RWPE2 (cell line): ENCODE measurements at places on chromosomes 6 and 20.

DNA sequence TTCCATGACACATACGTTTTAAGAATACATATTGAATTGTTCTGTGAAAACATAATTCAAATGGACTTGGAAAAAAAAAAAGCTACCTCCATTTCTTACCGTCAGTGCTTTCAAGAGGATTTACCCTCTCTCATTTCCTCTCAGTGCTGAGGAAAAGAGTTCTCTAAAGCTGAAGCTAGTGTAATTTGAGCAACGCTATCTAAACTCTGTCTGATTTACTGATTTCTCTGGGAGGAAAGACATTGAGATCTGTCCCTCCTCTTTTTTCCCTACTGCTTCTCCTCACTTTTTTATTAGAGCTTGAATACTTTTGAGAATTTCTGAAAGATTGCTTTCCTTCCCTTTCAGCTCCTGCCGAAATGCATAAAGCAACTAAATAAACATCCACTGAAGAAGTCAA is 41.2 kb upstream of the GRIK2 start:
- no peak overlapping the region for H3K27ac ChIP-seq
- H3K4me1 ChIP-seq = no peaks in the 10 kb centered on the region
- no peaks in the 10 kb centered on the region for H3K27me3 ChIP-seq
- H3K36me3 ChIP-seq = no peaks in the 10 kb centered on the region
- H3K4me3 ChIP-seq = no peak overlapping the region
- no peak for DNase-seq

GRCh38 chr6:133085896-133086295 is 155.3 kb upstream of the EYA4 start:
- no peak overlapping the region for H3K4me3 ChIP-seq
- no peaks in the 10 kb centered on the region for H3K36me3 ChIP-seq
- no peaks in the 10 kb centered on the region for H3K27me3 ChIP-seq
- H3K27ac ChIP-seq = no peak overlapping the region
- DNase-seq = no peak
- H3K4me1 ChIP-seq = no peaks in the 10 kb centered on the region

GRCh38 chr6:146984251-146984924 is 219.8 kb upstream of the STXBP5 start:
- no peaks in the 10 kb centered on the region for H3K4me1 ChIP-seq
- no peaks in the 10 kb centered on the region for H3K36me3 ChIP-seq
- H3K4me3 ChIP-seq = no peak overlapping the region
- DNase-seq = no peak

GRCh38 chr20:35115606-35116005 is 23.0 kb upstream of the TRPC4AP start:
- peak; percentile 75 for DNase-seq
- H3K27me3 ChIP-seq = no peaks in the 10 kb centered on the region
- H3K4me1 ChIP-seq = peaks cover 10% of the 10 kb centered on the region
- H3K36me3 ChIP-seq = peaks cover 54% of the 10 kb centered on the region

GRCh38 chr6:107820338-107821261 is 3.5 kb downstream of the SCML4 start:
- H3K27ac ChIP-seq = peak overlapping the region; percentile 7
- H3K4me3 ChIP-seq = no peak overlapping the region
- no peak for DNase-seq
- H3K36me3 ChIP-seq = no peaks in the 10 kb centered on the region
- peaks cover 23% of the 10 kb centered on the region for H3K4me1 ChIP-seq
- no peaks in the 10 kb centered on the region for H3K27me3 ChIP-seq

DNA sequence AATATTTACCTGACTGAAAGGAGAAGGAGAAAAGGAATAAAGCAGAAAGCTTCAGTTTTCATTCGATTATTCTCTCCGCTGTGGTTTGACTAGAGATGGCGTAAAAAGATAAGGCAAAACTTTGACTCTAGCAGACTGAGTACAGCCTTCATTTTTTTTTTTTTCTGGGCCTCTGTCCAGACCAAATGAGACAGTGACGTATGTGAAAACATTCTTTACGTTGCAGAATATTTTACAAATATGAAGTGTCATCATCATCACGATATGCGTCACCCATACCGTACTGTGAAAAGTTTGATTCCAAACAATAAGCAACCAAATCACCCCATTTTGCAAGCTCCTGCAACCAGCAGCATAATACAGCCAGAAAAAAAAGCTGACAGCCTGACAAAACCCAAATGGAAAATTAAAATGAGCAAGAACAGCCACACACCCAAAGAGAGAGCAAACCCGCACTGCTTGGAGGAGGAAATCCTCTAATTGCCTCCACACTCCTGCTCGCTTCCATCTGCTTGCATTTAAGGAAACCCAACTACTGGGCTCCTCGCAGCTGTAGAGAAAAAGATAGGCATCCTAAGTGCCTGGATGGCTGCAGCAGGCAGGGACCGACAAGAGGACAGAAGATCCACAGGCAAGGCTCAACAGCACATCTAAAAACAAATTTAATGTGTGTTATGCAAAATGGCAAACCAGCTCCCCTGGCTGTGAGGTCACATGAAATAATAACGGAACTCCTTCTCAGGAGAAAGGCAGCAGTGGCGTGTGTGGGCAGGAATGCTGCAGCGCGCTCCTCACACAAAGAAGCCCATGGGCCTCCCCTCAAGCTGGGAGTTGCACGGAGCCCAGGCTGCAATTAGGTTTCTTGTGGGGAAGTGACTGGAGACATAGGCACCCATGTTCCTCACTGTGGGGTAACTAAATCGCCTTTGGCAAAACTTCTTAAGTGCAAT is 113.1 kb downstream of the FYN start:
- H3K27me3 ChIP-seq = no peaks in the 10 kb centered on the region
- no peak for DNase-seq
- H3K36me3 ChIP-seq = no peaks in the 10 kb centered on the region
- no peak overlapping the region for H3K27ac ChIP-seq
- H3K4me3 ChIP-seq = no peak overlapping the region
- no peaks in the 10 kb centered on the region for H3K4me1 ChIP-seq

DNA sequence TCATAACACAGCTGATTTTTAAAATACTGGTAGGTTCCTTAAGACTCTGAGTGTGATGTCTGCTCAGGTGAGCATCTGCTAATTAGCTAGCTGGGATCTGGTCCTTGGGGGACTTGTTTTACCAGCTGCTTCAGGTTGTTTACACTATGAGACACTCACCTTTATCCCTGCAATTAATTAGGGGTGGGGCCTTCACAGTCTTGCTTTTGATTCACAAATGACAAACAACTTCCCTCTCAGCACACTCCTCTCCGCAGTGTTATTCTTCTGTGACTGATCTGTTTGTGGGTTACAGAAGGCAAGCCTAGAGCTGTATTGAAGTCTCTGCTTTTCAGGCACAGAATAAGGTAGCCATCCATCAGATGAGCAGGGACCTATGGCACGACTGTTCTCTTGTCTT is 62.0 kb upstream of the CD83 start:
- H3K27ac ChIP-seq = no peak overlapping the region
- H3K4me3 ChIP-seq = no peak overlapping the region
- H3K4me1 ChIP-seq = peaks cover 10% of the 10 kb centered on the region
- DNase-seq = no peak

- H3K27ac ChIP-seq = no peak overlapping the region
- DNase-seq = no peak
- H3K4me1 ChIP-seq = no peaks in the 10 kb centered on the region
- H3K4me3 ChIP-seq = no peak overlapping the region
- H3K36me3 ChIP-seq = no peaks in the 10 kb centered on the region
Measured at GRCh38 chr20:54267483-54268003, 59.7 kb downstream of the PFDN4 start.

- no peak overlapping the region for H3K4me3 ChIP-seq
- H3K4me1 ChIP-seq = no peaks in the 10 kb centered on the region
- H3K36me3 ChIP-seq = peaks cover 40% of the 10 kb centered on the region
- H3K27ac ChIP-seq = no peak overlapping the region
- H3K27me3 ChIP-seq = no peaks in the 10 kb centered on the region
Measured at GRCh38 chr6:32170294-32170693, 5.6 kb downstream of the AGPAT1 start.

- no peak overlapping the region for H3K4me3 ChIP-seq
- H3K4me1 ChIP-seq = no peaks in the 10 kb centered on the region
- H3K27me3 ChIP-seq = no peaks in the 10 kb centered on the region
- H3K27ac ChIP-seq = no peak overlapping the region
- peaks cover 3% of the 10 kb centered on the region; the same call in 1 of the 2 replicates for H3K36me3 ChIP-seq
- DNase-seq = no peak
Measured at GRCh38 chr6:84166395-84166794, 61.0 kb downstream of the CEP162 start.

DNA sequence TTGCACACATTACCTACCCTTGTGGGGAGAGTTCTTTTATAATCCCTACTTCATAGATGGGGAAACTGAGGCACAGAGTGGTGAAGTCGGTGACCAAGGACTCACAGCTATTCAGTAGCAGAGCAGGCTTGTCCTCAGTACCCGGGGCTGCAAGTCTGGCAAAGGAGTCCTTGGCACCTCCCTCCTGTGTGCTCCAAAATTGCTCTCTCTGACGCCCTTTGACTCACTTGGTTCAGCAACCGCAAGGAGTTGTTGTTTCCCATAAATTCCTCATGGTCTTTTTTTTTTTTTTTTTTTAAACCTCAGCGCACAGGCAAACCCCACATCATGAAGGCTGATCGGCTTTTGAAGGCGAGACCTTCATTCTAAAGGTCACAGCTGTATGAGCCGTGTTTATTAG is 143.2 kb downstream of the CEBPB start:
- H3K27me3 ChIP-seq = no peaks in the 10 kb centered on the region
- no peak overlapping the region for H3K4me3 ChIP-seq
- peak; percentile 93 for DNase-seq
- H3K4me1 ChIP-seq = peaks cover 48% of the 10 kb centered on the region
- H3K36me3 ChIP-seq = no peaks in the 10 kb centered on the region

- no peak for DNase-seq
- H3K27me3 ChIP-seq = no peaks in the 10 kb centered on the region
- H3K27ac ChIP-seq = peak overlapping the region; percentile 93
- peaks cover 13% of the 10 kb centered on the region for H3K36me3 ChIP-seq
Measured at GRCh38 chr6:3750317-3751076, 1.0 kb downstream of the PXDC1 start.

DNA sequence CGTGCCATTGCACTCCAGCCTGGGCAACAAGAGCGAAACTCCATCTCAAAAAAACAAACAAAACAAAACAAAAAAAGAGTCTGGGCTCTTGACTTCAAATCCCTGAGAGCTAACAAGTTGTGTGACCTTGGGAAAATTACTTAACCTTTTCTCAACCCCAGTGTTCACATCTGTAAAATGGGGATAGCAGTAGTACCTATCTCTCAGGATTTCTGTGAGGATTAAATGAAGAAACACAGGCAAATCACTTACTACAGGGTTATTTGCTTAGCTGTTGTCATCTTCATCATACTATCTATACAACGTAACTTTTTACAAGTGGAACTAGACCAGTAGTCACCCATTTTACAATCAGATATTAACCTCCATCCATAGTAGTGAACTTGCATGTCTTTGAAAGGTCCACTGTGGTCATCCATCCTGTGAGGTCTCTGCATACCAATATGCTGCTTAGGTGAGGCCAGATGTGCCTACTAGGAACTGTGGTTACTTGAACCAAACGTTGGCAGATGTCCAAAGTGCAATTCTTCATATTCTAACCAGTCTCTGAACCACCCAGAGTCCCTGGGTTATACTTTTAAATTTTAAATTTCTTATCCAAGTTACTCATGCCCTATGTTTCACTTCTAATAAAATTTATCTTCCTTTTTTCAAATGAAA is 128.9 kb upstream of the BEND3 start:
- peak overlapping the region; percentile 97 for H3K27ac ChIP-seq
- no peak overlapping the region for H3K4me3 ChIP-seq
- no peaks in the 10 kb centered on the region for H3K36me3 ChIP-seq
- peaks cover 35% of the 10 kb centered on the region for H3K4me1 ChIP-seq
- H3K27me3 ChIP-seq = no peaks in the 10 kb centered on the region

GRCh38 chr20:32804022-32804715 is 15.6 kb upstream of the MAPRE1 start:
- H3K27ac ChIP-seq = no peak overlapping the region
- no peaks in the 10 kb centered on the region for H3K27me3 ChIP-seq
- no peak for DNase-seq
- peaks cover 3% of the 10 kb centered on the region; the same call in 1 of the 2 replicates for H3K36me3 ChIP-seq

DNA sequence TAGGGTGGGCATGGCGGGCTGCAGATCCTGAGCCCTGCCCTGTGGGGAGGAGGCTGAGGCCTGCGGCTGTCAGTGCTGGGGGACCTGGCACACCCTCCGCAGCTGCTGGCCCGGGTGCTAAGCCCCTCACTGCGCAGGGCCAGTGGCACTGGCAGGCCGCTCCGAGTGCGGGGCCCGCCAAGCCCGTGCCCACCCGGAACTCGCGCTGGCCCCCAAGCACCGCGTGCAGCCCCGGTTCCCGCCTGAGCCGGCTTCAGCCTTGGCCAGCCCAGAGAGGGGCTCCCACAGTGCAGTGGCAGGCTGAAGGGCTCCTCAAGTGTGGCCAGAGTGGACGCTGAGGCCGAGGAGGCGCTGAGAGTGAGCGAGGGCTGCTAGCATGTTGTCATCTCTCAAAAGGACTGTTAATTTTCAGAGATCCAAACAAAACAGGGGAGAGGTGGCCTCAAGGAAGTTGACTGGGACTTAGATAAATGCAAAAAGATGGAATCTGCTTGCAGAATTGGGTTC is 74.5 kb upstream of the RBM24 start:
- no peak for DNase-seq
- H3K27me3 ChIP-seq = no peaks in the 10 kb centered on the region
- no peaks in the 10 kb centered on the region for H3K36me3 ChIP-seq
- no peak overlapping the region for H3K27ac ChIP-seq

- no peaks in the 10 kb centered on the region for H3K36me3 ChIP-seq
- DNase-seq = no peak
- H3K4me1 ChIP-seq = peaks cover 3% of the 10 kb centered on the region
- H3K4me3 ChIP-seq = no peak overlapping the region
- H3K27ac ChIP-seq = no peak overlapping the region
Measured at GRCh38 chr6:83470001-83470400, 39.1 kb upstream of the ME1 start.
